ENCODE measurements at places on chromosomes 16 and 17.

- DNase-seq: no peak
Observed at GRCh38 chr17:63995626-63996025, 2.5 kb upstream of the PRR29 start.

GRCh38 chr17:61015966-61016365 lies 338.3 kb downstream of the BCAS3 start:
- no peak for DNase-seq

DNA sequence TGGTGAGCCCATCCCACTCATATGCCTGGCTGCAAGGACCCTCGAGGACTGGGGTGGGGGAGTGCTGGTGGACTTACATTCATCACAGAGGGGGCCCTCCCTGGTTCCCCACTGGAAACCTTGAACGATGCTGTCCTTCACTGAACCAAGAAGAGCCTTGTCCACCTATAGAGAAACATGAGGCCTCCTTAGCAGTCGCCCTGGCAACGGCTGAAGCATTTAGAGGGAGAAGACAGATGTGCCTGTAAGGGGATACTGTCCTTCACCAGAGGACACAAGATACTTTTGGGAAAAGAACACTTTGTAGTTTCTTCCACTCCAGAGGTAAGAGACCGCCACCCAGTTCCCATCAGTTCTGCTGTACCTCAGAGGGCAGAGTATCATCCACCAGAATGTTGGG lies 6.5 kb downstream of the HIGD1B start:
- DNase-seq: no peak

DNA sequence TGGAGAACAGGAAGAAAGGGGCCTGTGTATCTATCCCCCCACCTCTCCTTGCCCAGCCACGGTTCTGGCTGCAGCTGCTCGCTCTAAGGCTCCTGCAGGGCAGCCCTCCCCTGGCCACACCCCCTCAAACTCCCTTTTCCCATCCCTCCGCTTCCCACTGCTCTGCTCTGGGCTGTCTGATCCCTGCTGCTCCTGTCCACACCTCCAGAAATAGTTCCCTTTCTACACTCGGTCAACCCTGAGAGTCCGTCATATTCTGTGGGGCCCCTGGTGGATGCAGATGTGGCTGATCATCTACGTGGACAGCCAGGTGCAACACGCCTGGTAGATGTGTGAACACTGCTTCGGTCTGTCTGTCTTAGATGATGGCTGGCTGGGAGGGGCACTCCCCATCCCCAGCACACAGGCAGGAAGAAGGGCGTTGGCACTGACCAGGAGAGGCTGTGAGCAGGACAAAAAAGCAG lies 19.3 kb upstream of the KRT19 start:
- peak; percentile 32 for DNase-seq

DNA sequence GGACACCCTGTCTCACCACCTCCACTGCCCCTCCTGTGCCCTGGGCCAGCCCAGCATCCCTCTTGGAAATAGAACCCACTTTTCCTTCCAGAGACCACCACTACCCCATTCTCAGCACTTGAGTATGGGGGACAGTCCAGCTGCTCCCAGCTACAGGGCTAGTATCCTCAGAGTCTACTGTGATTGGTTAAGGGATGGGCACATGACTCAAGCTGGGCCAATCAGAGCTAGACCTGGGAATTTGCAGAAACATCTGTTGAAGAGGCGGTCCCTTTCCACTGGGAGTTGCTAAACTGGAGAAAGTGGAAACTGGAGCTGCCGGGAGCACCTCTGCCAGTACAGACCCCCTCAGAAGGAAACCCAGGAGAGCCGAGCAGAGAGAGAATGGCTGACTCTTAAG lies 156.6 kb downstream of the GSG1L start:
- no peak for DNase-seq

DNA sequence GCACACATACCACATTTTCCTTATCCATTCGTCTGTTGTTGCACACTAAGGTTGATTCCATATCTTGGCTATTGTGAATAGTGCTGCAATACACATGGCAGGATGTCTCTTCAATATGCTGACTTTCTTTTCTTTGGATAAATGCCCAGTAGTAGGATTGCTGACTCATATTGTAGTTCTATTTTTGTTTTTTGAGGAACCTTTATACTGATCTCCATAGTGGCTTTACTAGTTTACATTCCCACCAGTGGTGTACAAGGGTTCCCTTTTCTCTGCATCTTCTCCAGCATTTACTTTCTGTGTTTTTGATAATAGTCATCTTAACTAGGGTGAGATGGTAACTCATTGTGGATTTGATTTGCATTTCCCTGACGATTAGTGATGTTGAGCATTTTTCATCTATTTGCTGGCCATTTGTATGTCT lies 118.1 kb downstream of the STXBP4 start:
- DNase-seq: peak; percentile 93

DNA sequence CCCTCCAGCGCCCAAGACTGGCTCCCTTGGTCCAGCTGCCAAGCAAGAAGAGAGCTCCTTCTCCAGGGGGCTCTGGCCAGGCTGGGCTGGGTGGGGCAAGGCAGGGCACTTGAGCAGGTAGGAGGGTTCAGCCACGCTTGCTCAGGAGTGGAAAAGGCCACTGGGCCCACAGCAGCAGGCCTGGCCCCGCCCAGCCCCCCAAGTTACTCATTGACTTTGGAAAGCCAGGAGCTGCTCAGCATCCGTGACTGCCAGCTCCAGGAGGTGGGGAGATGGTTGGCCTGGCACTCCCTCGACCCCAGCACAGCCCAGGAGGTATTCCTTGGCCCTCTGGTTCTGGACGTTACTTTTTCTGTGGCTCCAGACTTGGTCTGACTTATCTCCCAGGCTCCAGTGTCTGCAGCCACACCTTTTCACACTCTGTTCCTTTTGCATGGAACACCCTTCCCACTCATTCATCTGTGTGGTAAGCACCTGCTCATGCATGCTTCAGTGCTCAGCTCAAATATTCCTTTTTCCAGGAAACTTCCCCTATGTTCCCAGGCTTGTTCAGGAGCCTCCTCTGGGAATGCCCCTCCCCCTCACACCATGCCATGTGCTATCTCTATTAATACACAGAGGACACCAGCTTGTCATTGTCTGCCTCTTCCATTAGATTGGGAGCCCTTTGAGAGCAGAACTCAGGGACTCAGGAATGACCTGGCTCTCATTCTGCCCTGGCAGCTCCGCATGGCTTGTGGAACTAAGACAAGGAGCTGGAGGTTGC lies at the start of gene CDH16:
TSS of gene CDH16 (minus strand) at position 83 of the 766 bp plus-strand sequence. CDS start 820 bp downstream, outside the sequence.
- DNase-seq: no peak

GRCh38 chr16:75102595-75102994 lies 14.0 kb downstream of the LDHD start:
- no peak for DNase-seq

- DNase-seq: no peak
Observed at GRCh38 chr16:66920924-66921680, 2.4 kb upstream of the CDH16 start.

- peak; percentile 41 for DNase-seq
Observed at GRCh38 chr16:80718480-80719220, 85.7 kb downstream of the CDYL2 start.

DNA sequence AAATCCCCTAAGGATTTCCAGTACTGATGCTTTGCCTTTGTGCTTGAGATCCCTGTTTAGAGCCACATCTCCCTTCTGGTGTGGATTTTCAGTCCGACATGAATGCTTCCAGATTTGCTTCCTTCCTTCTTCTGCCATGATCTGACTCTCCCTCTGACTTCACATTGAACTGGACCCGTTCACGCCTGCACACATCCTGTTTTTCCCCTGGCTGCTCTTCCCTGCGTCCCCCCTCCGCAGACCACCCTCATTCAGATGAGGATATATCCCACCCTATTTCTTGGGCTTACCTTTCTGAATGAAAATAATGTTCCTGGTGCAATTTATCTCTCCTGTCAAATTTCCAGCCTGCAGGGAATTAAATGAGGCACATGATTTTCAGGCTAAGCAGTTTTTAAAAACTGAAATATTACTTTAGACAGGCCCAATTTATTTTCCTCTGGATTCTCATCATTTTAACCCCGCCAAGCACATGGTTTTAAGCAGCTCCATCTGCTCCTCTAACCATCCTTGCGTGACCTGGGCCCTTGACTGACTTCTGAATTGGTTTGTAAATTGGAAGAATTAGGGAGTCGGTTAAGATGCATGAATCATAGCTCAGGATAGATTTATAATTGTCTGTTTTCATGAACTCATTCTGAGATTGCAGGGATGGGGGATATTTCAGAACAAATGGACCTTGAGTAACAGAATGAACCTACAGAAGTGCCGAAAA lies 59.2 kb downstream of the BMERB1 start:
- DNase-seq: peak; percentile 40

DNA sequence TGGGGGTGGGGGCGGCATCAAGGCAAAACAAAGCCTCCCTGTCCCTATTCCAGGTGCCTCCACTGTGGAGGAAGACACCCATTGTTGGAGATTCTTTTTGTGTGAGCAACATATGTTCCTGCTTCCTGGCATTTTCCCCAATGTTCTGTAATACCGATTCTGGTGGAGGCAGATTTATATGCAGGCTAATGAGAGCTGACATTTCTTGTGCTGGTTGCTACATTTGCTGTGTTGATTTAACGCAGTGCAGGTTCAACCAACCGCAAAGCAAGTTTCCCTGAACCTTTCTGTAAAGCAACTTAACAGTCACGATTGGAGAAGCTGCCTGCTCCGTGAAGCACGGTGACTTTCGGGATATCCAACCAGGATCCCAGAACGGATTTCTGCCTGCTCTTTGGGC lies 260.5 kb downstream of the CBLN1 start:
- no peak for DNase-seq

GRCh38 chr17:8965394-8966168 lies at the start of gene PIK3R5:
Gene PIK3R5 (minus strand): TSS chr17:8965707. CDS start chr17:8911494, 54,213 bp downstream.
- DNase-seq: no peak

GRCh38 chr17:67647482-67647881 lies 70.3 kb upstream of the NOL11 start:
- DNase-seq: no peak

GRCh38 chr17:15431196-15431595 lies 36.2 kb downstream of the CDRT4 start:
- DNase-seq: no peak

DNA sequence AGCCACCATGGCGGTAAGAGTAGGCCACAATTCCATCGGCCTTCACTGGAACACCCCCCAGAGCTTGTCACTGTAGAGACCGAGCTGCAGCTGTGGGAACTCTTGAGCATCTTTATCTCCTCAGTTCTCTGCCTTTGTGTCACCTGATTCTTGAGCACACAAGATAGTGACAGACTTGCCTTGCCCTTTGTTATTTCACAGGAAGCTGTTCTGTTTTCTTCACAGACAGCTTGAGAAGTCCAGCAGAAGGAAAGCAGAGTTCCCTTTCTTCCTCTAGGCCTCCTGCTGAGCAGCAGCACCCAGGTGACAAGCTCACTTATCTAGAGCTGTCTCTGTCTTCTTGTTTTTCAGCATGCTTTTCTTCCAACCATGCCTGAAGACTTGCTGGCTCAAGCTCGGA lies 38.4 kb upstream of the ENDOV start:
- DNase-seq: no peak

- DNase-seq: no peak
Observed at GRCh38 chr16:35398180-35398579, 1938.8 kb downstream of the TP53TG3F start.

DNA sequence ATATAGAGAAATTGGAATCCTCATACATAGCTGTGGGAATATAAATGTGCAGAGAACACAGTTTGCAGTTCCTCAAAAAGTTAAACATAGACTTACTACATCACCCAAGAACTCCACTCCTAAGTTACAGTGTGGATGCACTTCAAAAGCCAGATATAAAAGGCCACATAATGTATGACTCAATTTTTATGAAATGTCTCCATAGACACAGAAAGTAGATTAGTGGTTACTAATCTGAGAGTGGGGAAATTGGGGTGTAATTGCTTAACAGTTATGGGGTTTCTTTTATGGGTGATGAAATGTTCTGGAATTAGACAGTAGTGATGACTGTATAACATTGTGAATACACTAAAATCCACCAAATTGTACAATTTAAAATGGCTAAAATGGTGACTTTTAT lies 60.9 kb downstream of the CACNG1 start:
- DNase-seq: peak; percentile 69

DNA sequence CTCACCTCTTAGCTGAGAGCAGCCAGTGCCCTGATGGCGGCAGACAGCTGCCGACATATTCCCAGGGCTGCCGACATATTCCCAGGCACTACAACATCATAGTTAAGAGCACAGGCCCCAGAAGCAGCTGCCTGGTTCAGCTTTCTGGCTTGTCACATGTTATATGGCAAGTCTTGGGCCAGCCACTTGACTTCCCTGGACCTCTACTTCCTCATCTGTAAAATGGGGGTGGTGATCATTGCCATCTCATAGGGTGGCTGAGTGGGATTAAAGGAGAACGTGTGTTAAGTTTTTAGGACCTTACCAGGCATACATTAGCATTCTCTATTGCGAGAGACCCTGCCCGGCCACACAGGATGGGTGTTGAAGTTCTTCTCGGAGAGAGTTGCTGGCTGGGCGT lies 19.1 kb downstream of the CDIPT start:
- no peak for DNase-seq

- DNase-seq: no peak
Observed at GRCh38 chr17:81909966-81910839, 996 bp downstream of the PCYT2 start.

GRCh38 chr17:66667491-66668030 lies 167.4 kb upstream of the CACNG5 start:
- no peak for DNase-seq

DNA sequence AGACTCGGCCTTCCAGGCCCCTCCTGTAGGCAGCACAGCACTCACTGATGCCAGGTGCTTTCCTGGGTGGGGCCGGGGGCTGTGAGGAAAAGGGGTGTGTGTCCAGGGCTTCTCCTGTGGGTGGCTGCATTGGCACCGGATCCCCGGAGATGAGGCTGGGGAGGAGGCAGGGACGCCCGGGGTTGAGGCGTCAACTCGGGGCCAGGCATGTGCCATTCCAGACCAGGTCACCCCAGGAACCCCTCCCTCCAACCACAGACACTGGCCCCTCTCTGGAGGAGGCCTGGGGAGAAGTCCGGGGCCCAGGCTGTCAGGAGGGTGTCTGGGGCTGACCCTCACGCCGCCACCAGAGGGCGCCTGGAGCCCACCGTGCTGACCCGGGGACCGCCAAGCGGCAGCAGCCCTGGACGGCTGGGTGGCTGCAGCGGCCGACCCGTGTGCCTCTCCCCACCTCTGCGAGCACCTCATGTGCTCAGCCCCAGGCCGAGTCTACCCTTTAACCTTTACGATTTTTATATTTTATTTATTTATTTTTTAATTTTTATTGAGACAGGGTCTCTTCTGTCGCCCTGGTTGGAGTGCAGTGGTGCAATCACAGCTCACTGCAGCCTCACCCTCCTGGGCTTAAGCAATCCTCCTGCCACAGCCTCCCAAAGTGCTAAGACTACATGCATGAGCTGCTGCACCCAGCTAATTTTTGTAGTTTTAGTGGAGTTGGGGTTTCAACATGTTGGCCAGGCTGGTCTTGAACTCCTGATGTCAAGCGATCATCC lies 3.2 kb upstream of the METRN start:
- DNase-seq: peak; percentile 69

DNA sequence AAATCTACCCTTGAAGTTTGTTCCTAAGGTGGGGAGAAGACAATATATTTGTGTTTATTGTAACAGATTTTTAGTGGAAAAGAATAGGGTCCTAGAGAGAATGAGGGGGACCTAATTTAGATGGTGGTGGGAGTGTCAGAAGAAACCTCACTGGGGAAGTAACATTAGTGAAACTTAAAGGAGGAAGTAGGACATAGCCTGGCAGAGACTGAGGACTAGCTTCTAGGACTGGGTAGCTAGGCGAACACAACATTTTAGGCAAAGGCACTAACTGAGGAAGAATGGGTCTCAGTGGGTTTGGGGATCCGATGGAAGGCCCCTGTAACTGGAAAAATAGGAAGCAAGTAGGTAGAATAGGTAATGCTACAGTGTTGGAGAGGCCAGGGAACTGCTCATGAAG lies 4.2 kb upstream of the ARL2BP start:
- DNase-seq: no peak

- no peak for DNase-seq
Observed at GRCh38 chr16:89962754-89963498, 14.4 kb downstream of the DEF8 start.

- DNase-seq: peak; percentile 85
Observed at GRCh38 chr17:65662196-65662595, 100.7 kb upstream of the AXIN2 start.

All from choroid plexus epithelial cell (primary cell).